HuH-7.5 (cell line): ENCODE measurements at places on chromosomes 7 and 10.

- DNase-seq = no peak
These were observed 17.6 kb downstream of the NUP205 start for GRCh38 chr7:135575296-135575695.

DNA sequence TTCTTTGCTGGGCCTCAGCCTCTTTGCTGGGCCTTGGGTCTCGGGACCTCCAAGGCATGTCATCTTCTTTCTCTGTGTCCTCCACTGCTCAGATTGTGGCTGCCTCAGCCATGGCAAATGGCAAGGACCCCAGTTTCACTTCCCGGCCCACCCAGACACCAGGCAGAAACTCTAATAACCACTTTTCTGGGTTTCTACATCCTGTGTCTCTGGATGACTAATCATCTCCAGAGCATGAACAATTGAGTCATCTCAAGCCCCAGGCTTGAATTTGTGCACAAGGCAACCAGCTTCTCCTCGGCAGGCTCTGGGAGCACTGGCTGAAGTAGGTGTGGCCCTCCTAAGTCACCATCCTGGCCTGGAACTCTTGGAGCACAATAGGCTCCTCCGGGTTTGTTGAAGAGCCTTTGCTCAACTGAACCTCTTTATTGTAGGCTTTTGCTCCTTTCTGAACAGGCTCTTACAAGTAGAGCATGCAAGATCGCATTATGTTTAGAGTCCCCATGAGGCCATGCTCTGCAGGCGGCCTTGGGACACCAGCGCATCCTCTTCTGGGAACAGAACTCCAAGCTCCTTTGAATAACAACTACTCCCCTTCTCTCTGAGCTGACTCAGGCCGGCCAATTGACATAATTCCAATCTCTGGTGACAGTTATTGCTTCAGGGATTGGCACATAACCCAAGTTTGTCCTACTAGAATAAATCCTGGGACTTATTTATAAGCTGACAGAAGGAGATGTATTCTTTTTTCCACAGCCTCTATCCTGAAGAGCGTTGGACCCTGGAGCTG lies 218.1 kb downstream of the WDR11 start:
- no peak for DNase-seq

GRCh38 chr7:99257675-99258074 lies 15.0 kb upstream of the MYH16 start:
- no peak for DNase-seq

GRCh38 chr10:27359792-27360355 lies 119.3 kb upstream of the ACBD5 start:
- no peak for DNase-seq

GRCh38 chr10:86592413-86592812 lies 61.9 kb upstream of the OPN4 start:
- DNase-seq = peak; percentile 31

- no peak for DNase-seq
These were observed 67.9 kb downstream of the MTURN start for GRCh38 chr7:30202671-30203070.

DNA sequence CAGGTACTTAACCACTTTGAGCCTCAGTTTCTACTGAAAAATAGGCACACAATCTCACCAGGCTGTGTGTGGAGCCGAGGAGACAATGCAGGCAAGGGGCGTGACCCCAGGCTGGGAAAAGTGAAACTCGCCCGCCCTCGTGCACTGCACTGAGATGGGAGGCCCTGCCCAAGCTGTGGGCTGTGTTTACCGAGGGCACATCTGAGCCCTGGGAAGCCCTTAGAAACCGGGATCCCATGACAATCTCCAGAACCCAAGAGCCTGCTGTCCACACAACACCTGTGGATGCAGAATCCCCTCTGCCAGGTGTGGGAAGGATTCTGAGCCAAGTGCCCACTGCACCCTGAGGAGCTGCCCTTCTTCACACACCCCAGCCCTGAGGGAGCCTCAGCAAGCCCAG lies 198.3 kb downstream of the GRID1 start:
- DNase-seq = no peak

- DNase-seq = no peak
These were observed 1212.9 kb downstream of the TYW1 start for GRCh38 chr7:68209486-68209885.

GRCh38 chr10:3748484-3748883 lies 36.5 kb downstream of the KLF6 start:
- no peak for DNase-seq

- DNase-seq = no peak
These were observed 21.3 kb downstream of the WNT8B start for GRCh38 chr10:100483876-100484666.

DNA sequence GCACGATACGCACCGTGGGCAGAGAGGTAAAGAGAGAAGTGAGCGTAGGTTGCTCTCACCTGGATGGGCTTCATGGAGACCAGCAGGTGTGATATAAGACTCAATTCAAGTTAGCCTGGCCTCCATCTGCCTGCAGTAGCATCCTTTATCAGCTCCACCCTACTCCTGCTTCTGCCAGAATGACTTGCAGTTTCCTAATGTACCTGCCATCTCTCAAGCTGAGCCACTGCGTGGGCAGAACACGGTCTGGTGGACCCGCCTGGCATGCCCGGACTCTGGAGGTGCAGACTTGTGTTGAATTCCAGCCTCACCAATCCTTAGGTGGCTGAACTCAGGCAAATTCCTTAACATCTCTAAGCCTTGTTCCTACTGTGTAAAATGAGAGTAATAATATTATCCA lies 64.3 kb downstream of the STEAP1B start:
- DNase-seq = no peak

DNA sequence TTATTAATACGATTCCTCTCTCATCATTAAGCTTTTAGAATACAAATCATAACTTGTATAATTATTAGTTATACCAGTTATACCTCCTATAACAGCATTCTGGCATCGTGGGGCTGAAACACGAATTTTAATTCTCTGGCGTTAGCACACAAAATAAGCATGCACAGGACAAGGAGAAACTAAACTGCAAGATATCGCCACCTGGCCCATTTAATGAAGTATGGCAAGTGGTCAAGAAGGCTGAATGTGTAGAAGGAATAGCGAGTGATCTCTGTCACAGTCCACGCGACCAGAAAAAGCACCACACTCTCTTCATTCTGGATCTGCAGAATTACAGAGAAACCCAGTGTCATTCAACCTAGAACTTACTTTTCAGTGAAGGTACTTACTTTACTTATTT lies 18.1 kb downstream of the HACD1 start:
- DNase-seq = no peak

- no peak for DNase-seq
These were observed 43.9 kb downstream of the STK32C start for GRCh38 chr10:132263866-132264265.

DNA sequence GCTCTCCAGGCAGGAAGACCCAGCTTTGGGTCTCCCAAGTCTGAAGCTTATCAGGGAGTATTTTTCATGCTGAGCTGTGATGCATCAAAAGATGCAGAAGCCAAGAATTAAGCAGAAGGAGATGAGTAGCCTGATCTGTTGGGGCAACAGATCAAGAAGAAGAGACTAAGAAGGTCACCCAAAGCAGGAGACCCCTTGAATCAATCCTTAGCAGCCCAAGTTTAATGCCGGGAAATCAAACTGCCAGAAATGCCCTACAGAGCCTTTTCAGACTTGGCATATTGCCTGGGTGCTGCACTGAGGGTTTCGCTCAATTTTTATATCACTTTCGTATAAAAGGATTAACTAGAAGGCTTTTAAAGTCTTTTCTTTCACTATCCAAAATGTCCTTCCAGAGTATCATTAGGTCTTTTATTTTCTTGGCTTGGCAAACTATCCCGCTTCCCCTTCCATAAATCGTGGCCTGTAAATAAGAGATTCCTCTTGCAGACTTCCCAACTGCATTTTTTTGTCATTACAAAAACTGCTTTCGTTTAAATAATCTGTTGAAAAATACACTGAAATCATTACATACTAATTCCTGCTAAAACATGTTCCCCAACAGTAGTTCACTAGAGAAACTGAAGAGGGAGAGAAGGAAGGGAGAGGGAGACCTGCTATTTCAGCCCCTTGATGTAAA lies 49.0 kb upstream of the STK17A start:
- DNase-seq = no peak
